Chondrocyte (in vitro differentiated cells): ENCODE measurements at places on chromosomes 12 and 14.

DNA sequence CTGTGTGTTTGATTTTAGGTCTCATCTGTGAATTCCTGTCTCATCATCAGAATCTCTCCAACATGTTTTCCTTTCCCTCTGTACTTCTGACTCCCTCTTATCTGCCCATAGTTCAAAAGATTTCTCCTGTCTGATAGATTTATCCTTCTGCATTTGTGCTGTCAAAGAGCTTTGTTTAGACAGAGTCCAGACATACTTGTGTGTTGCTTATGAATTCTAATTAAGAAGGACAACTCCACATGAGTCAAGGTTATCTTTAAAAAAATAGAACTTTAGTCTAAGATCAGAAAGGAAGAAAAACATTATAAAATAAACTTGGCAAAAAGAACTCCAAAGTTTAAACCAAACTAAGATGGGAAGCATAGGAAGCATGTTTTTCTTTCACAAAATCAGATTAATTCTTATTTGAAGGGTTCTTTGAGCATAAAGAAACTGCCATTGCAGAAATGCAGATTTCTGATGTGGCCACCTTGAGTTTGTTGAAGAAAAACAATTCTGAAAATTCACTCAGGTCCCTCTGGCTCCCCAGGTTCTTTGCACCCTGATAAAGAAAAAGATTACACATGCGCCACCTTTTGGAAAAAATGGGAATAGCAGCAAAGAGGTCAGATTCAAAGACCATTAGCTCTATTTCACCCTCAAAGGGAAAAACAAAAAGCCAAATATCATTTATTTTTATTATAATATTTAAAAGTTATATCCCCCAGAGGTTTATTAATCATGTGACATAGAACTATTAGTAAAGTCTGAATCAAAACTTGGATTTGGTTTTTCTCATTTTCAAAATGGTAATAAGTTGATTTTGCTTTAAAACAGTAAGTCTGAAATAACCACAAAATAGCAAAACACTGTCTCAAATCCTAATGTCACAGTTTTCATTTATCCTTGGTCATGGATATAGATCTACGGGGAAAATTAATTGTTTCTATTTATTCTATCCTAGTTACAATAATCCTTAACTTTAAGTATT lies 143.7 kb upstream of the DCN start:
- DNase-seq, result no peak

DNA sequence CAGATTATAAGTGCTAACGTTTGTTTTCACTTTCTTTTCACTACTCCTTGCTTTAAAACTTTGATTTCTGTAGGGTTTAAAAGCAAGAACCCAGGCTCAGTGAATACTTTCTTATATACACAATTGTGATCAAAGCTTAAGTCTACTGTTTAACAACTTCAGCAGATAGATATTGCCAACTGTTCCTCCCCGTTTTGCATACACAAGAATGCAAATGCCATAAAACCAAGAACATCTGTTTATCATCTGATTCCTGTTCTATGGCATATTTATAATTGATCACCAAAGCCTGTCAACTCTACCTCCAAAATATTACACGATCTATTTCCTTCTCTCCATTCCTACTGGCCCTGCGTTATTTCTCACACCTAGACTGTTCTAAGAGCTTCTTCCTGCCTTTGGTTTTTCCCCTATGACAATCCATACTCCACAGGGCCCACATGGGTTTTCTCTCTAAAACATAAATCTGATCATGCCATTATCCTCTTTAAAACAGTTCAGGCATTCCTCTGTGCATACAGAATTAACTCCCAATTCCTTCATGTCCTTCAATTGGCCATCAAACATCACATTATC lies 15.9 kb downstream of the MED13L start:
- no peak for DNase-seq

DNA sequence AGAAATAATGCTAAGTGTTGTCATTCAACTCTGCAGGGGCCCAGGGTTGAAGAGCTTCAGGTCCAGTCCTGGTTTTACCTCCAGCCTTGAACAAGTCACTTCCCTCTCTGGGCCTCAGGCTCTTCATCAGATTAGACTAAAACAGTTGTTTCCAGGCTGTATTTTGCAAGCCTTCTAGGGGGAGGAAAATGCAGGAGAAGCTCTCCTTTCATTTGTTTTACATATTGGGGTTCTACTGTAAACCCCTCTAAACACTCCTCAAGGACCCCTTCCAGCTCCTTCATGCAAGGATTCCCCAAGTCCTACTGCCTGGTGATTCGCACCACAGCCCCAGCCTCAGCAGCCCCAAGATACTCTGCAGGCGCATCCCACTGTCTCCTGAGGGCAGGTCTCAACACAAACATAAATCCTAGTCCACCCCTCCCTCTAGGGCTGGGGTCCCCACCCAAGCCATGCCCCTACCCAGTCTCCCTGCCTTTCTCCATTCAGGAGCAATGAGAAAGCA lies 2.7 kb downstream of the SDR9C7 start:
- DNase-seq, result no peak

DNA sequence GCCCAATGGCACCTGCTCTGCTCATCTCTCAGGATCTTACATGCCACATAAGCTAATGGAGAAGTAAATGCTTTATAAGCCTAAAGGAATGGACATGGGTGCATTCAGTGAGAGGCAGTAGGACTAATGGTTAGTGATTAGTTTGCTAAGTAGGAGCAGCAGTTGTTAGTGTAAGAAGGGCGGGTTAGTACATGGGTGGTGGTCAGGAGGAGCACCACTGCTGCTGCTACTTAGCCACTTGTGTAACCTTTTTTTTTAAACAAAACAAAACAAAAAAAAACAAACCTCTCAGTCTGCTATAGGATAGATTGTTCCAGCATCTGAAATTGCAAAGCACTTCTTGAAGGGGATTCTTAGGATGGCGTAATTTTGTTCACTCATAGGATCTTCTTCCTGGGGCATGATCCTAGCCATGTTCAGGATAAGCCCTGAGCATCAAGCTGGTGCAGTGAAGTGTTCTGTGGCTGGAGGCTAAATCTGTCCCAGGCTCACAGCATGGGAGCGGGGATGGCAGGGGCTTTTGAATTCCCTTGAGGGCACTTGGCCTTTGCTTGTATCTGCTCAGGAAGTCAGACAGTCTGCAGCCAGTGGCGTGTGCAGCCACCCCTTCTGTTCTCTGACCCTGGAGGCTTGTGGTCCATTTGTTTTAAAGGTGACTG lies 63.6 kb downstream of the CHST11 start:
- no peak for DNase-seq

GRCh38 chr12:60308366-60308991 lies 712.6 kb downstream of the SLC16A7 start:
- no peak for DNase-seq

DNA sequence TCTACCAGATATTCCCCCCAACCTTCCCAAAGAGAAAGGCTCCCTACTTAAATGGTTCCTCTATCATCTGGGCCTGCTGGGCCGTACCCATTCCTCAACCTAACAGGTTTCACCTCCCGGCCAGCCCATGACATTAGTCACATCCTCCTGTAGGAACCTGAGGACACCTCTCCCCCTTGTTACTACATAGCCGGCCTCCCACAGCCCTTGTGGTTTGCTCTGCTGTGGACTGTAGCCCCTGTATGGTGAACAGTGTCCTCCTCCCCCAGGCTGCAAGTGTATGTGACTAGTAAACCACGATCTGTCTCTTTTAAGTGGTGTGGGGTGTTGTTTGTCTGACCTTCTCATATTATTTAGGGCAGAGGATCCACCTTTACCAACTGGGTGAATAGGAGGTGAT lies 371.7 kb downstream of the RGS6 start:
- DNase-seq, result no peak

DNA sequence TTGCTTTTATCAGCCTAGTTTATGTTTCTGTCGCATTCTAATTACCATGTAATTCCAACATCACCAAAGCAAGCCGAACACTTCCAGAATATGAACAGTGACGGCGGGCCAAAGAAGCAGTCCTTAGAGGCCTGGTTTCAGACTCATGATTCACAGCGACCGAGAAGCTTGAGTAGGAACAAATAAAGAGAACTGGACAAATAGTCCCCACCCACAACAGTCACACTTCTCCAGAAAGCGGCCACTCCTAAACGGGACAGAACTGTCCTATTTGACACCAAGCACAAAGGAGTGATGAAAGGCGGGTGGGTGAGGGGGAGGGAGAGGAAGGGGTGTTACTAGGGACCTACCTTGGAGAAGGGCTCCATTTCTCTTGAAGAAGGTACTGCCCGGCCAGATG lies 136.4 kb downstream of the FOXN3 start:
- no peak for DNase-seq

- no peak for DNase-seq
These were observed 7.6 kb downstream of the SLC7A8 start for GRCh38 chr14:23175823-23176222.

- no peak for DNase-seq
These were observed 3.9 kb downstream of the GPHN start for GRCh38 chr14:66511849-66512248.

GRCh38 chr12:123242116-123242904 lies 9.1 kb downstream of the MTRFR start:
- DNase-seq, result no peak

DNA sequence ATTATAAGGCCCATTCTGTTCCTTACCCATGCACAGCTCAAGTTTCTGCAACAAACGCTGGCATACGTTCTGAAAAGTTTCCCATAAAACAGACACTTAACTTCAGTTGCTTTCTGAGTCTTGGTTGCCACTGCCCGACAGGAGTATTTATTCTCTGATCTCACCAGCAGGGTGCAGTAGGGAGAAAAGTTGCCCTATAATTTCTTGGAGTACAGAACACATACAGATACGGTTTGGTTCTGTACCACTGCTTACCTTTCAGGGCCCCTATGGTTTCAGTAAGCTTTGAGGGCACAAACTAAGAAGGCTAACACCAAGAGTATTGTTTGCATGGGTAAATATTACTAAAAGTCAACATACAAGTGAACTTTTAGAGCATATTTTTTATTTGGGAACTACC lies 77.9 kb downstream of the SPATA7 start:
- no peak for DNase-seq

DNA sequence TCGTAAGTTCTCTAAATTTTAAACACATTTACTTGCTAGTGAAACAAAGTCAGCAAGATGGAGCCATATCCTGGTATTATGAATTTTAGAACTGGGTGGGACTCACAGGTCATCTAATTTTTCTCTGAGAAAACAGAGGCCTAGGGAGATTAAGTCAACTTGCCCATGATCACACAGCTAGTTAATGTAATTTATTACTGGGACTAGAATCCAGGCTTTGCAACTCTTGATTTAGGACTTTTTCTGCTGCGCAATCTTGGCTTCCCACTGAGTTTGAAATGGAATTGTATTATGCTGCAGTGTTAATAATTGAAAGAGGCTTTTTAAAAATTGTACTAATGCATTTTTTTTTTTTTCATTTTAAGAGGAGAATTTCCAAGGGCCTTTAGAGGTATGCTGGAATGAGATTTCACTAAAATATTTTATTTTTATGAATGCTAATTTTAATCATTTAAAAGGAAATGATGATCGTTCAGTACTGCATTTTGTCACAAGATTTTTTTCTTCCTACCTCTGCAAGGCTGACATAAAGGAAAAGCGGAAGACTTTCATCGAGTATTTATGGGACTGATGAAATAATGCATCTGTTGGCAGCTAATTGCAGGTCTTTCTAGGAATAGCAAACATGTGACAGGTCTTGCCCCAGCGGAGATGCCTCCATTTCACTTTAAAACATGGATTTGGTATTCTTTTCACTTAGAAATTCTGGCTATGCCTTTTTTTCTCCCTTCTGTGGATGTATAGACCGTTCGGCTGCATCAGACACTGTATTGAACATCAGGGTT lies 9.6 kb downstream of the CRADD start:
- DNase-seq, result no peak

DNA sequence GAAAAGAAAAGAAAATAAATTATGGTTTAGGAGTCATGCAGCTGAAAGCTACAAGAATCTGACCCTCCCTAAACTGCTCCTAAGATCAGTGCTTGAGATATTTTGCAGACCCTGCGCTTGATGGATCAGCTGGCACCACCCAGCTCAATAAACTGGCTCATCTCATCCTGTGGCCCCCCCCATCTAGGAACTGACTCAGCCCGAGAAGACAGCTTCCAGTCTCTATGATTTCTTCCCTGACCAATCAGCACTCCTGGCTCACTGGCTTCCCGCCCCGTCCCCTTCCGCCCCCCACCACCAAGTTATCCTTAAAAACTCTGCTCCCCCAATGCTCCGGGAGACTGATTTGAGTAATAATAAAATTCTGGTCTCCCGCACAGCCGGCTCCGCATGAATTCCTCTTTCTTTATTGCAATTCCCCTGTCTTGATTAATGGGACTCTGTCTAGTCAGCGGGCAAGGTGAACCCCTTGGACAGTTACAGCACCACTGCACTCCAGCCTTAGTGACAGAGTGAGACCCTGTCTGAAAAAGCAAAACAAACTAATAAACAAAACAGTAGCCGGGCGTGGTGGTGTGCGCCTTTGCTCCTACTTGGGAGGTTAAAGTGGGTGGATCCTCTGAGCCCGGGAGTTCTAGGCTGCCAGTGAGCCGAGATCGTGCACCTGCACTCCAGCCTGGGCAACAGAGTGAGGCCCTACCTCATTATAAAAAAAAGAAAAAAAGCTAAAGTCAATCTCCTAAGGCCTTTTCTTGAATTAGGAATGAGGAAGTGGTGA lies 24.5 kb upstream of the SPTLC2 start:
- DNase-seq, result no peak

- no peak for DNase-seq
These were observed 37.0 kb downstream of the APPL2 start for GRCh38 chr12:105198961-105199360.

DNA sequence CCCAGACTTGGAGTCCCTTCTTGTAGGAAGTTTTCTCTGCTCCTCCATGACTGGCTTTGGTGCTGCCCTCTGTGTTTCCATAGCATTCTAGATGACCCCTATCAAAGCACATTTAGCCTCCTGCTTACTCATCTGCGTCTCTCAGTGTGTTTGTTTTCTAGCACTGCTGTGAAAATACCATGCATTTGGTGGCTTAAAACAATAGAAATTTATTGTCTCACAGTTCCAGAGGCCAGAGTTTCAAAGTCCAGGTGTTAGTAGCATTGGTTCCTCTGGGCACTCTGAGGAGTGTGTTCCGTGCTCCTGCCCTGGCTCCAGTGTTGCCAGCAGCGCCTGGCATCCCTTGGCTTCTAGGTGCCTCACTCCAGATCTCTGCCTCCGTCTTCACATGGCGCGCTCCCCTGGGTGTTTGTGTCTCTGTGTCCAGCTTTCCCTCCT lies 86.1 kb downstream of the CACNA1C start:
- no peak for DNase-seq

- DNase-seq, result no peak
These were observed 759 bp upstream of the KLC1 start for GRCh38 chr14:103628221-103628683.

DNA sequence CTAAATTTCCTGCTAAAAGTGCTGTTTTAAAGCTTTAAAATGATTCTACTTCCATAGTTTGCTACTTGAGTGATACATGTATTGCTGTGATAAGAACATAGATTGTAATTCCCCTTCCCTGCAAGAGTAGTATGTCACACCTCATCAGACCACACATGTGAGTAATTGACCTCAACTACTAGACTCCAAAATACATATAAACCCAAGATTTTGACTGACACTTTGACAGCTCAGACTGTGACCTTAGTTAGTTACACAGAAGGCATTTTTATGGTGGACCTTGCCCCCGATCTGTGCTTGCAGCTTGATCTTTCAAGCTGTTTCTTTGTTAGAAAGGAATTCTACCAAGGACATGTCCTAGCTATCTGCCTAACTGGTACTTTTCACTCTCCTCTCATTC lies 18.6 kb downstream of the APOBEC1 start:
- no peak for DNase-seq

- no peak for DNase-seq
These were observed 560.5 kb downstream of the BCL11B start for GRCh38 chr14:98711453-98711852.
